Right hindlimb (tissue), 1 donor: ENCODE measurements at places on chromosomes 12 and 14.

- peak; percentile 15 for DNase-seq
Measured at GRCh38 chr12:7114008-7114407, 5.0 kb upstream of the C1RL start.

DNA sequence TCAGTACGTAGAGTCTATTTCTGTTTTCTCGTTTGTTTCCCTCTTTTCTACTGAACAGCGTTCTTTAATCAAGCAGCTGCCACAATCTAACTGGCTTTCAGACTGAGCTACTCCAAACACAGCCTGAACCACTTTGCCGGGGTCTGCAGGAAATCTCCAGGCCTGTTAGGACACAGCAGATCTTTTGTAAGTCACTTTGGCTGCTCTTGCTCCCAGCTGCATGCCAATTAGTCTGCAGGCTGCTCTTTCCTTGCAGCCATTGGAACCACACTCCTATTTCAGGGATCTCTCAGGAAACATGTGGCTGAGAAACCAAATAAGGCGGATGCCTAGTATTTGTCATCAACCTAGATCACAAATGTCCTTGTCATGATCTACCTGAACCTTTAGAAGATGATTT is 73.6 kb downstream of the TMTC1 start:
- peak; percentile 84 for DNase-seq

DNA sequence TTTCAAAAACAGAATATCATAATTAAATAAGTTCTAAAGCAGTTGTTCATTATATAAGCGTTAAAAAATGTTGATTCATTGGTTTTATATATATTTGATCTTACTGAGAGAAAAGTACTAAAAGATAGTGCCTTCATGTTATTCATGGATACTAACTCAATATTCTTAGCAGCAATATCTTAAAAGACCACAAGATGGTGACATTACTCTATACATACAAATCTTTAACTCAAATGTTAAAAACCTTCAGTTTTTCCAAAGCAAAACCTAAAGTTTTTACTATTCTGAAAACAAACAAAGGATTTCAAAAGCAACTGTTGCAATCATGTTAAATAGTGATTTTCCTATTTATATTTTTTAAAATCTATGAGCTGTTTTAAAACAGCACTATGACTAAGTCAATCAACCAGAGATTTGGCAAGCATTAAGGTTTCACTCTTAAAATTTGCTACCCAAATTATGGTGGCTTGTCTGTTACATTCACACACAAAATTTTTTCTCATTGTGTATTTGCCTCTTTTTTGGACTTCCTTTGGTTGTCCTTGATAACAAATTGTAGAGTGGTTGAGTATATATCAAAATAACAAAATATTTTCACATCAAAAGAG is 50.1 kb upstream of the RERGL start:
- DNase-seq = no peak

DNA sequence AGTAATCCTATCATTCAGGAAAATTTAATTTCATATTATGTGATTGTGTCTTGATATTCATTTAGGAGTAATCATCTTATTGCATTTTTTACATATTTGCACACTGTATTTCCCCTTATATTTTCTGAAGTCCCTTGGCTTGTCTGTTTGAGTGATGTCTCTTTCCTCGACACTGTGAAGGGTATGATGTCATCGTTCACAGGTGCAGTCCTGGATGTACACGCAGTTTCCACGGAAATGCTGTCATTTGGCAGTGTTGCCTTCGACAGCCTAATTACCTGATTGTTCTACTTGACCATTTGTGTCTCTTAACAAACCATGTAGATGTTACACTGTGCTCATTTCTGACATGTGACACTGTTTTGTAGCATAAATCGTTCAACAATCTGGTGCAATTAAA is 1277.0 kb downstream of the TMEM121 start:
- DNase-seq = no peak
